Central memory CD8-positive, alpha-beta T cell (primary cell): ENCODE measurements at places on chromosomes 6 and 20.

GRCh38 chr6:62775427-62776022 lies 435.7 kb upstream of the FKBP1C start:
- no peak for DNase-seq

- no peak for DNase-seq
Observed at GRCh38 chr6:28078050-28078449, 2.3 kb upstream of the ZNF165 start.

- no peak for DNase-seq
Observed at GRCh38 chr6:33427585-33428223, 7.8 kb downstream of the SYNGAP1 start.

DNA sequence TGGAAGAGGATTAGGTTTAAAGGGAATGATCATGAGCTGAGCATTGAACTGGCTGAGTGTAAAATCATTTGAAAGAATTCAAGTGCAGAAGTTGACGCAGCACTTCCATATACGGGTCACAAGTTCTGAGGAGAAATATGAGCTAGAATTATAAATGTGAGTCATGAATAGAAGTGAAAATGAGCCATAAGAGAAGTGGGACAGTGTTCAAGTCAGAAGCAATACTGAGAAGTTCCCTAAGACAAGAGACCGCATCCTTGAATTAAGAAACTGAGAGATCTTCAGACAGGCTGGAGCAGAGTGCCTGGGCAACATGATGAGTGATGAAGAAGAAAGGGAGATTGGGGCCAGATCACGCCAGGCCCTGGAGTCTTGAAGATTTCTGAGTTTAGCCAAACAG lies 209.7 kb downstream of the TBX18 start:
- no peak for DNase-seq

DNA sequence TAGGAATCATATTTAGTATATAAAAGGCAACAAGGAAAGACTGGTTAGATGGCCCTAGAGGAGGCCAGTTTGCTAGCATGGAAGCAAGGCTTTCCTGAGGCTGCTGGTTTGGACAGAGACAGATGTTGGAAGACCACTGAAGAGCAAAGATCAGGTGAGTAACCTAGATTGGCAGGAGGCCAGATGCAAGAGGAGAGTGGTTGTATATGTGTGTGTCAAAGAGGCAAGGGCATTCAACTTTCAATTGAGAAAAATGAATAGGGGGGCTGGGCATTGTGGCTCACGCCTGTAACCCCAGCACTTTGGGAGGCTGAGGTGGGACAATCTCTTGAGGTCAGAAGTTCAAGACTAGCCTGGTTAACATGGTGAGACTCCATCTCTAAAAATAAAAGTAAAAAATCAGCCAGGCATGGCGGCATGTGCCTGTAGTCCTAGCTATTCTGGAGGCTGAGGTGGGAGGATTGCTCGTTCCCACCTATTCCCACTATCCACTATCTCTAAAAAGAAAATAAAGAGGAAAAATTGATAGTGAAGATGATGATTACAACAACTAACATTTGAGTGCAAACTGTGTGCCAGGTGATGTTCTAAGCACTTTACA lies 79.8 kb downstream of the PRDM1 start:
- no peak for DNase-seq
